ENCODE measurements at places on chromosomes 3 and 15. TPM values are rescaled to one million over a fixed set of nuclear protein-coding genes. Genes with fewer than 3 reads are reported as not detected.

GRCh38 chr3:188270423-188270972, 116.5 kb downstream of the LPP start:
- DNase-seq: no peak

GP9 gene
- not detected for total RNA-seq

NANOGP8 gene
- total RNA-seq: 0.60 TPM

- no peak for DNase-seq
Observed at GRCh38 chr3:152496716-152497115, 228.0 kb downstream of the MBNL1 start.

FETUB gene
- total RNA-seq: not detected

DNA sequence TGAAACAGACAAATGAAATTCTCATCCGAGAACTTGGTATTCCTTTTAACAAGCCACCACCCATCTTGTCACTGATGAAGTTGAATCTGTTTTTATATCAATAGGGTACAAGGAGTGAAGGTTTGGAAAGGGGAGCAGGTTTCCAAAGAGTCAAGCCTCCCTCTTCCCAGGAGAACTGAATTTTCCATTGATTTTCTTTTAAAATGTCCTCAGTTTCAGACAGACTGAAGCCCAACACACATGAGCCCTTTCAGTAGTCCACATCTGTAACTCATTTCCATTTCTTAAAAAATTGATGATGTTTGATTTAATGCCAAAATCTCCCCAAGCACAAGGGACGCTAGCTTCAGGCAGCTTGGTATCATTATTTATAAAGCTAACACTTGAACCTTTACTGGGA, 187.7 kb downstream of the FOXB1 start:
- no peak for DNase-seq

PARP15 gene
- 3.1 TPM for total RNA-seq

- DNase-seq: no peak
Observed at GRCh38 chr15:89363133-89363532, 28.5 kb upstream of the POLG start.

WNT5A gene
- total RNA-seq: 18.7 TPM

DNA sequence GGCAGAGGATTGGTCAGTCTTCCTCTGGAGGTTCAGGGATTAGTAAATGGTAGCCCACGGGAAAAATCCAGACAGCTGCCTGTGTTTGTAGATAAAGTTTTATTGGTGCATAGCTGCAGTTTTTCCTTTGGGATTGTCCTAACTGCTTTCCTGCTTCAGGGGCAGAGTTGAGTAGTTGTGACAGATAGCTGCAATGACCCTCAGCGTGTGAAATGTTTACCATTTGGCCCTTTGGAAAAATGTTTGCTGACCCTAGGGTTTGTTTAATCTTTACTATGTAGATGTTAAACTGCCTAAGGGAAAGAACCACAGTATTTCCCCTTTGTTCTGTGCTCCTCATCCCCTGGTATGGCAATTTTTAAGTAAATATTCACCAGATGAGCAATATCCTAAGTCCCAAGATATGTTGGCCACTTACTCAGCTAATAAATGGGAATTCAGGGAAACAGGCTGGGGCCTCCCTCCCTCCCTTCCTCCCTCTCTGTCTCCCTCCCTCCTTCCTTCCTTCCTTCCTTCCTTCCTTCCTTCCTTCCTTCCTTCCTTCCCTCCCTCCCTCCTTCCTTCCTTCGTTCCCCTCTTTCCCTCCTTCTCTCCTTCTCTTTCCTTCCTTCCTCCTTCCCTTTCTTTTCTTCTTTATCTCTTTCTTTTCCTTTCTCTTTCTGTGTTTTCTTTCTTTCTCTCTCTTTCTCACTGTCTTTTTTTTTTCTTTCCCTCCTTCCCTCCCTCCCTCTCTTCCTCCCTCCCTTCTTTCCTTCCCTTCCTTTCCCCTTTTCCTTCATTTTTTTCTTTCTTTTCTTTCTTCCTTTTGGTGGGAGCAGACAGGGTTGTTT, 234.6 kb upstream of the BHLHE40 start:
- no peak for DNase-seq

DNA sequence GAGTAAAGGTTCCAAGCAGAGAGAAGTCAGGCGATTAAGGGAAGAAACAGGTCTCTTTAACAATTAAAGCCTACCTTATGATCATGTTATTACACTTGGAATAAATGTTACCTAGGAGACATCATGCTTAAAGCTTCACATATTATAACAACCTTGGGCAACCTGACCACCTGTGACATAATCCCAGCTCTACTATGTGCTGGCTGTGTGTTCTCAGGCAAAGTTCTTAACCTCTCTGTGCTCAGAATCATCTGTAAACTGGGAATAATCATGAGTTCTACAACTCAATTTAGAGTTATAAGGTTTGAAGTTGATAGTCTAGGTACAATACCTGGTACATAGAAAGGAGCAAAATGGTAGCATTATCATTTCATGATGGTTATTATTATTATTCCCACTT, 159.3 kb downstream of the MAGI1 start:
- DNase-seq: no peak
